NCI-H1436 treated with DMSO at 0.1 percent for 48 hours (cell line): ENCODE measurements at places on chromosomes 1 and 21.
A peak's percentile ranks its signal among the peaks of the same experiment; 100 is the strongest.

DNA sequence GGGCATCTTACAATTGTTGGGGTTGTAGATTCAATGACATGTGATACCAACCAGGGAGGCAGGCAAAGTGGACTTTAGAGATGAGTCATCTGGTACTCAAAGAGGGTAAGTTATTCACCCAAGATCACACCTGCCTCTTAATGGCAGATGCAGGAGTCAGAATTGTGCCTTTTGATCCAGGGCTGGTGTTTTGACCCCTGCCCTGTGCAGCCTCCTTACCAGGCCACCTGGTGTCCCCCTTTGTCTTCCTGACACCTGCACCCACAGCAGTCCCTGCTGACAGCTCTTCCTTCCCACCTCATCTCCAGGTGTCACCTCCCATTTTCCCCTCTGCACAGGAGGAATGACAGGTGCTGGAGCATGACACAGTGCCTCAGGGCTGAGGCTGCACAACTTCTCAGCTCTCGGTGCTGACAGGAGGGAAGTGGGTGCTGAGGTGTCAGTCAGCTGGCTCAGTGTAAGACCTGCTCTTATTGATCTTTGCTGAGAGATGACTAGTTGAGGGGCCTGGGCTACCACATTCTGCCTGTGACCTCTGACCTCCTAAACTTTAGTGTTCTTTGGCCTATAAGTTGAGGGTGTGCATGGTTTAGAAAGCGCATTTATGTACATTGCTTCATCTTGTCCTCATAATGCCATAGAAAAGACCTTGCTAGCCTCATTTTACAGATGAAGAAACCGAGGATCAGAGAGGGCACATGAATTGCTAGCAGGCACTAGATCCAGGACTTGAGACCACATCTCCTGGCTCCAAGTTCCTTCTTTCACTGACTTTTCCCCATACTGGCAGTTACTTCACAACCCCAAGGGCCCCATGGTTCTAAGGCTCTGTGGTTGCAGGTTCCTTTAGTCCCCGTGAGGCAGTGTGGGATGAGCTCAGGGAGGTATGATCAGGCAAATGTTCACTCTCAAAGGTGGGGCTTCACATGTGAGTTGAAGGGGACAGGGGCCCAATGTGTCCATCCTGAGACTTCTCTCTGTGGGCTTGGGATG, 31.3 kb downstream of the CACNA1E start:
- peak; percentile 25 for DNase-seq

DNA sequence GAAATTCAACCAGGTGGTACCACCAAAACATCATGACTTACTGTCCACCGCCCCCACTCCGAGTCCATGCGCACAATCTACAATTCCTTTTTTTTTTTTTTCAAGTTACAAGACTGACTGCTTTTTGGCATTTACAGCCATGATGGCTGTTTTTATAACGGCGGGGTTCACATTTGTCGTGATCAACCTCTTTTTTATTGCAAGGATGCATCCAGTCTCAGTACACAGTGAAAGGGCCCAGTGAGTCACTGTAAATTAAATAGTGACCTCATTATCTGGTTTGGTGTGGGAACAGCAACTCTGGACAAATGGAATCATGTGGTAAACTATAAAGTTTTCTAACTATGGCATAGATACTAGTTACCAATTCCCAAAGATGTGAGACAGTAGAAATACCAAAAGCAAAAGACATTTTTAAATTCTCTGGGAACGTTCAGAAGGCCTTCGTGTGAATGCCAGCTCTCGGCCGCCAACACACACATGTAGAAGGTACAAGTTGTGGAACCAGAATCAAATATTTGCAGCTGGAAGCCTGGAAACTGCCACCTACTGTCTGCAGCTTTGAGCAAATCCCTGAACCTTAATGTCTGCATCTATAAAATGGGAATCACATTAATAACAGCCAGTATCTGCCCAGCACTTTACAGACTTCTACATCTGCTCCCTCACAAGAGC, 4.9 kb downstream of the GLIS1 start:
- no peak for DNase-seq

DNA sequence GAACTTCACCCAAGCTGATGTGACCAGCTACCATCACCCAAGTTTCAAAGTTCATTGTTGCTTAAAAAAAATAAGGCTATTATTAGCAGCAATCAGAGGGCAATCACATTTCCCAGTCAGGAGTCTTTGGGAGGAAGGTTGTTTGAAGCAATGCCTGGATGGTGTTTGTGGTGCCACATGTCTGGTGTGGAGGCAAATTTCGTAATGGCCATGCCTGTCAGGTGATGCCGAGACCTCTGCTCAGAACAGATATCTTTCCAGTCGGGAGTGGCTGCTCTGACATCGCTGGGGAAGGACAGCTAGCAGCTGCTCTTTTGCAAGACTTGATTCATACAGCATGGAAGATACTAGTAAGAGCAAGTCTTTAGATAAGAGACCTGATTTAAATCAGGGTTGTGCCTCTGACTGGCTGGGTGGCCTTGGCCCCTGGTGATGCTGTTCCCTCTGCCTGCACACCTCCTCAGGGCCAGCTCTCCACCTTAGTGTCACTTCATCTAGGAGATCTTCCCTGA, 187.8 kb upstream of the JUN start:
- no peak for DNase-seq

DNA sequence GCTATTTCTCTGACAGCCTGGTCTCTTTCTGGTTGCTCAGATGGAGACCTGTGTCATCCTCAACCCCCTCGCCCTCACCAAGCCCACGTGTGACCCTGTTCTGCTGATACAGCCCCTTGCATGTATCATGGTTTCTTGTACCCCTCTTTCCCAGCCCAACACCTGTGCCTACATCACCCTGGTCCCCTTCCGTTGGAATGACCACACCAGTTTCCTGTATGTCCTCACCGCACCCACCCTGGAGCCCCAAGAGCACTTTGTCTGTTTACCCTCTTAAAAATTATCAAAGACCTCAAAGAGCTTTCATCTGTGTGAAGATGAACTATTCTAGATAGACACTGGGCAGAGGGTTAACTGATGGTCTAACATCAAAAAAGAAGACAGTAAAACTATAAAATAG, 179.5 kb downstream of the GALNT2 start:
- DNase-seq: no peak

GRCh38 chr1:35231287-35231686, 37.2 kb upstream of the ZMYM4 start:
- DNase-seq: no peak

- no peak for DNase-seq
Observed at GRCh38 chr1:110235181-110235833, 25.2 kb downstream of the KCNC4 start.

DNA sequence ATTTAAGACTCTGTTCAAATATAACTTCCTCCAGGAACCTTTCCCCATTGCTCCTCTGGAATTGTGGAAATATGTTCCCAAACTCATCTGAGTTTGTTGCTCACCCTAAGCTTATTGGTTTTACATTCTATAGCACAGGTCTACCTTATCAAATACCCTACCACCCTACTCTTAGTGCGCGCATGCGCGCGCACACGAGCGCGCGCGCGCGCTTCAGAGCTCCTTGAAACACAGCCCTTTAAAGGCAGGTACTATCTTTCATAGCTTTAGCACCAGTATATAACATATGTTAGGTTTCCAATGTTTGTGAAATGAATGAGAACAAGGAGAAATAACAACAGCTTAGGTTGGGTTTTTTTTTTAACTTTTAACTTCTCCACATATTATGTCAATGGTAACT, 3.5 kb downstream of the IPP start:
- no peak for DNase-seq
